ENCODE measurements at places on chromosomes 5 and 9. TPM values are rescaled to one million over a fixed set of nuclear protein-coding genes. Genes with fewer than 3 reads are reported as not detected.

C5orf58 gene
- total RNA-seq: not detected

GRIA1 gene
- not detected for total RNA-seq

RANBP3L gene
- not detected for total RNA-seq

SPATA31D4 gene
- not detected for total RNA-seq

SLC27A4 gene
- 41.8 TPM for total RNA-seq

PCSK1 gene
- total RNA-seq: not detected

ADGRV1 gene
- 0.05 TPM for total RNA-seq

DND1 gene
- 3.3 TPM for total RNA-seq

TEX48 gene
- 1.0 TPM for total RNA-seq

BARHL1 gene
- total RNA-seq: not detected

GLRA1 gene
- total RNA-seq: not detected

All from activated T-helper 1 cell treated with anti-CD3 and anti-CD28 coated beads, Interleukin-12 subunit alpha, Interleukin-12 subunit beta, Interleukin-2, Interleukin-4 antibody, amounts not matched to agents 30 ng/mL and 10 ng/mL and 1 ng/mL, durations not matched to agents 14 hours and 24 hours and 36 hours (primary cell).